Fibroblast of pulmonary artery (primary cell): ENCODE measurements at places on chromosomes 3 and 15.

DNA sequence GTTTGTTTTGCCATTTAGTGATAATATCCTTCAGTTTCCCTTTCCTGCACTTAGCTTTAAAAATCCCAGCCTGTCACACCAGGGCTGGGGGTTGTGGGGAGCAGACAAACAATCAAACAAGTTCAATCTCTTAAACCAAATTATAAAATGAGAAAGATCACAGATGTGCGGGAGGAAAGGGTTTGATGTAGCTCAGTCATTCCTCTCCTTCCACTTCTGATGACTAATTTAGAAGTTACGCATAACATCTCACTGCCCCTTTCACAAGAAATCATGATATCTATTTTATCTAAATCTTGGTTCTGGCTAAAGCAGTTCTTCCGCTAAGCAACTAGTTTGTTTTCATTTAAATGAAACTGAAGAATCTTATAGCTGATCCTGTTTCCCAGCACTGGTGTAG, 34.1 kb upstream of the ATG7 start:
- peak; percentile 93 for DNase-seq

- peak; percentile 58 for DNase-seq
Measured at GRCh38 chr15:25850154-25851111, 12.7 kb downstream of the ATP10A start.

- DNase-seq = no peak
Measured at GRCh38 chr3:186583831-186584230, 13.3 kb downstream of the DNAJB11 start.

DNA sequence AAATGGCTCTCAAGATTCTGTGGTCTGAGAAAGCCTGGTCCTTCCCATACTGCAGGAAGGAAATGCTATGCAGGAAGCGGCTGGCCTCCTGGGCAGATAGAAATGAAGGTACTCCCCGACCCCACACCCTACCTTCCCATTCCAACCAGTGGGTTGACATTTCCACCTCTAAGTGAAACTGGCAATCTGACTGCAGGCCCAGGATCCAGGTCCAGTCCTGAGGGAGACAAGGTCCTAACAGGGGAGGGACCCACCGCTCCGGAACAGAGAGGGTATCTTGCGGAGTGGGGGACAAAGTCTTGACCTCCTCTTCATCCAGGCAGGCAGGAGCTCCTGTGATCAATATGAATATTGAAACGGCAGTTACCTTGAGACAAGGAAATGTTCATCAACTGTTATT, 6.6 kb upstream of the LOXL1 start:
- DNase-seq = no peak

DNA sequence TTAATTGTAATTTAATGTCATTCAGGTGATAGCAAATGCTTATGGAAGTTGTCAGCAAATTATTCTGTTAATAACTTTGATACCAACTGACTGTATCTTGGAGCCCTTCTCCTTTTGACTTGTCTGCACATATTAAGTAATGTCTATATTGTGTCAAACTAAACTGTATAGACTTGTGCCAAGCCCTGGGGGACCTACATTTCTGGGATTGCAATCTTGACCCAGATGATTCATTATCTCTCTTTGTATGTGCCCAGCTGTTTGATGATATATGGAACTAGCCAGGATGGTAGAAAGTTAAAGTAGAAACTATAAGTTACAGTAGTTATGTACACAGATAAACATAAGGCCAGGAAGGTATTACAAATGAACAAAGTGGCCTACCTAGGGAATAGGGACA, 402.8 kb upstream of the RARB start:
- DNase-seq = no peak
